ENCODE measurements at places on chromosomes 5 and 9.

DNA sequence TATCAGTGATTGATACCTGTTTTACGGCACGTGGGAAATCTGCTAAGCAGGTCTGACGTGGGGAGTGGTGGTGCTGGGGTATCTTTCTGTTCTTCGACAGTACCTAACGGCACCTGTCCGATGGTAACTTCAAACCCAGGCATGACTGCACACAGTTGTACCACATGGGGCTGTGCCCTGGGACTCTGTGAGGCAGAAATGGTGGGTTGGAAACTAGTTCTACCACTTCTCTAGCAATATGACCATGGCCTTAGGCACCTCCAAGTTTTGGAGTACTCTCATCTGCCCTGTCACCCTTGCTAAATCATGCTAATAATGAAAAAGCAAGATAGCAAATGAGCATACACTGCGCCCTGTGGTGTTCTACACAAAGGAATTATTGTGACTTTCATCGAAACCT, 30.9 kb downstream of the EPB41L4B start:
- DNase-seq = no peak

DNA sequence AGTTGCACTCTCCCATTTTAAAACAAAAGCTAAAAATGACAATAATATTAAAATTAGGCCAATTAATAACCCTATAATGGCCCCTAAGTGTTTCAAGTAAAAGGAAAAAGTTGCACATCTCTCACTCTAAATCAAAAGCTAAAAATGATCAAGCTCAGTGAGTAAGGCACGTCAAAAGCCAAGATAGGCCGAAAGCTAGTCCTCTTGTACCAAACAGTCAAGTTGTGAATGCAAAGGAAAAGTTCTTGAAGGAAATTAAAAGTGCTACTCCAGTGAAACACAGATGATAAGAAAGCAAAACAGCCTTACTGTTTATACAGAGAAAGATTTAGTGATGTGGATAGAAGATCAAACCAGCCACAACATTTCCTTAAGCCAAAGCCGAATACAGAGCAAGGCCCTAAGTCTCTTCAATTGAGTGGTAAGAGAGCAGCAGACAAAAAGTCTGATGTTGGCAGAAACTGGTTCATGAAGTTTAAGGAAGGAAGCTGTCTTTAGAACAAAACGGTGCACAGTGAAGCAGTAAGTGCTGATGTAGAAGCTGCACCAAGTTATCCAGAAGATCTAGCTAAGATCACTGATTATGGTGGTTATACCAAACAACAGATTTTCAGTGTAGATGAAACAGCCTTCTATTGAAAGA, 144.1 kb upstream of the ACOT12 start:
- no peak for DNase-seq

DNA sequence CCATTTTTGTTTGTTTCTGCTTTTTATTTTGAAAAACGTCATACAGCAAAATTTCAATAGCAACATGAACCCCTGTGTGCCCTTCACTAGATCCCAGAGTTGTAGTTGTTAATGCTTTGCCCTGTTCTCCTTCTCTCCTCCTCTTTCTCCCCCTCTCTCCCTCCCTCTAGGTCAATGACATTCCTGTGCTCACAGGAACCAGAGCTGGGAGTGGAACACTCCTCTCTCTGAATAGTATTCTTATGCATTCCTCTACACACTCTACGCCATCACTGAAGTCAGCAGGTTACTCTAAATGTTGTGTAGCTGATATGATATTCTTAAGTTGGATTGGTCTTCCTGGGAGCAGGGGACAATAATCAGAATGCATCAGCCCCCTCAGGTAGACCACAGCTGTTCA, 243.4 kb downstream of the SYK start:
- no peak for DNase-seq

- no peak for DNase-seq
Observed at GRCh38 chr9:81517954-81518353, 171.4 kb downstream of the TLE1 start.

DNA sequence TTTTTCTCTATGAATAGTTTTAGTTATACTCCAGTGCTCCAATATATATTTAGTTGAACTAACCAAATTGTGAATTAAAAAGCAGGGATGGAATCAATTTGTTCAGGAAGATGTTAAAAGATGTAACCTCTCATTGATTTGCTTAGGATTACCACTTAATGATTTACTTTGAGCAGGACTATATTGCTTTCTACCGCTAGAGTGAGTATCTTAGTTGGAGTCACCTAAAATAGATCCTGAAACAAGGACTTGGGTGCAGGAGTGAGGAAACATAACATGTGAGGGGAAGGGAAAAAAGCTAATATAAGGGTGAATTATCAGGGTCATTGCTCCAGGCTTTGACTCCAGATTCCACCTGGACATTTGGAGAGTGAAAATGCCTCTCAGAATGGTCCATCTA, 2277.4 kb upstream of the C9orf72 start:
- no peak for DNase-seq

- DNase-seq = no peak
Observed at GRCh38 chr9:77125665-77126064, 51.7 kb upstream of the VPS13A start.

DNA sequence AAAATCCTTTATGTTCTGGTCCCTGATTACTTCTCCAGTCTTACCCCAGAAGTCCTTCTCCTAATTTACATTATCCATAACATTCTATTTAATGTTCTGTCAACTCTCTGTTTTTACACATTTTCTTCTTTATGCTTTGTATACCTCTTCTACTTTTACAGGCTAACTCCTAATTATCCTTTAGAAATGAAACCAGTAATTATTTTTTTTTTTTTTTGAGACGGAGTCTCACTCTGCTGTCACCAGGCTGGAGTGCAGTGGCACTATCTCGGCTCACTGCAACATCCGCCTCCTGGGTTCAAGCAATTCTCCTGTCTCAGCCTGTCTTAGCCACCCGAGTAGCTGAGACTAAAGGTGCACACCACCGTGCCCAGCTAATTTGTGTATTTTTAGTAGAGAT, 9.0 kb downstream of the CENPK start:
- no peak for DNase-seq

DNA sequence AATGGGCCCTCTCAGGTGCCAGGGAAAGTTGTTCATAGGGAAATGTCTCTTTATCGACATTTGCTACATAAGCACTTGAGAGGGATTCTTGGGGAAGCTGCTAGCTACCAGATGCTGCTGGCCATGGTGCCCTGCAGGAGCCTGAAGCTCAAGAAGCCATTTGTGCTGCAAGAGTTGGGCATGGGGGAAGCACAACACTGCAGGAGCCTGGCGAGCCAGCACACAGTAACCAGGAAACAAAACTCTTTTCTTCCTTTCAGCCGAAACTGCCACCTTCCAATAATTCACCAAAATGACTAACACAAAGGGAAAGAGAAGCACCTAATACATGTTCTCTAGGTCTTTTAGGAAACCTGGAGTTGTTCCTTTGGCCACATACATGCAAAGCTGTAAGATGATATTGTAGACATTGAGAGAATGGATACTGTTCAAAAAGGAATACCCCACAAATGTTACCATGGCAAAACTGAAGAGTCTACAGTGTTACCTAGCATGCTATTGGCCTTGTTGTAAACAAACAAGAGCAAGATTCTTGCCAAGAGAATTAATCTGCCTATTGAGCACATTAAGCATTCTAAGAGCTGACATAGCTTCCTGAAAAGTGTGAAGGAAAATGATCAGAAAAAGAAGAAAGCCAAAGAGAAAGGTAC, 26.1 kb upstream of the LARP1 start:
- no peak for DNase-seq

DNA sequence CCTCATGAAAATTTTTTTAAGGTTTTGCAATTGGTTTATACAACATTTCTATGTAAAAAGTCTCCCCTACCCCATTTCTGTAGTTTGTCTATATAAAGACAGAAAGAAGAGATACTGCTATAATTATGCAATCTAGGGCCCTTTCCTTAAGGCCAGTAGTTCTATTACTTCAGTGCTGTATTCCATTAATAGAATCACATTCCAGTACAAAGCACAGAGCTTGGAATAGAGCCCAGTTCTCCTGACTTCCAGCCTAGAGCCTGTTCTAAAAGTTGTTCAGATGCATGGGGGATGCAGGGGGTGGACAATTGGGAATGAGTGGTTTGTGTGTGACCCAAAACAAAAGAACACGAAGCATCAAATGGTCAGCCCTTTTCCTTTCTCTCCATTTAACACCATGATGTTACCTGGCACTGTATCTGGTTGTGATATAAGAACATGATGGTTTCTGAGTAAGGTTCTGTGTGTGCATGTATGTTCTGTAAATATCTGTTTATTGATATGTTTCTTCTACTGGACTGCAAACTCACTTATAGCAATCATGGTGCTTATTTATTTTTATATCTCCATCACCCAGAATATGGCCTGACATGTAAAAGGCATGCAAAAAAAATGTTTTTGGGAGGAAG, 8.2 kb upstream of the GRAMD2B start:
- peak; percentile 62 for DNase-seq

DNA sequence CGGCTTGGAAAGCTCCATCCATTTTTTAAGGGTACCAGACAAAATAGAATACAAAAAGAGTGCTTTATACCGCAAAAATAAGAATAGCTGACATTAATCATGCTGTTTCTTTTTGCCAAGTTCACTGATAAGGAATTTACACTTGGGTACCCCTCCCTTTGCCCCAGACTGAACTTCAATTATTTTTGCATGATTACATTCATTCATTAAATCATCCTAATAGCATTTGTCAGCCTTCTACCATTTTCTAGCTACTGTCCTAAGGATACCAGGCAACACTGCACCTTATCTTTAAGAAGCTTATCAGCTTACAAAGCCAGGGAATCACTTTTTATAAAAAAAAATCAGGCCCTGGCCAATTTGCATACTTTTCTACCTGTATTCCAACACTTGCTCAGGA, 48.4 kb downstream of the YIPF5 start:
- DNase-seq = no peak

DNA sequence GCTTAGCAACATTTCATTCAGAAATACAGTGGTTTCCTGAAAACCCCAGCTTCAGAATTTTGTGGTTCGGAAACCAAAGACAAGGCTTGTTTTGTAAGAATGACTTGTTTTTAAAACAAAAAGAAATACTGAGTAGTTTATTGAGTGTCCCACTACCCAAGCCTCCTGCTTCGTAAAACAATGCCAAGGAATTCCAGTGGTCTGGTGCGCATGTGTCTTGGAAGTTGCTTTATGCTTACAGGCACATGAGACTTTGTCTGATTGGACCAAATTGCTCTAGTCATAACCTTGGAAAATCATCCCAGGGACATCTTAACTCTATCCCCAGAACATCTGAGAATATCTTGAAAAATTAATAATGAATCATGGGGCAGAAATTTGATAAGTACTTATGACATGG, 77.1 kb upstream of the FST start:
- no peak for DNase-seq

DNA sequence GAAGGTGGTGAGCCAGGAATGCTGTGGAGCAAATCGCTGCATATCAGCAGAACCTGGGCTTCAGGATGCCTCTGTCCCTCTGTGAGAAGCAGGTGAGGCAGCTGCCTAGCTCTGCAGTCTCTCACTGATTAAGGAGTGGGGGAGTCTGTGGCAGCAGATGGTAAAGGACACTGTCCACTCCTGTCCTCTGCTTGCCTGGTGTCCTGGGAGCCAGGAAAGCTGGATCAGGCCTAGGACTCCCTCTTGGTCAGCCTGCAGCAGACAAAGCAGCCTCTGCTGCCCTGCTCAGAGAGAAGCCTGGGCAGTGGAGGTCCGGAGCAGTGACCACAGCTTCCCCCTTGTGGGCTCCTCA, 214.7 kb downstream of the HSPA4 start:
- no peak for DNase-seq

GRCh38 chr5:165360366-165360765, 1854.9 kb downstream of the MAT2B start:
- DNase-seq = no peak

GRCh38 chr5:135222171-135222681, 176.8 kb downstream of the MACROH2A1 start:
- DNase-seq = no peak

DNA sequence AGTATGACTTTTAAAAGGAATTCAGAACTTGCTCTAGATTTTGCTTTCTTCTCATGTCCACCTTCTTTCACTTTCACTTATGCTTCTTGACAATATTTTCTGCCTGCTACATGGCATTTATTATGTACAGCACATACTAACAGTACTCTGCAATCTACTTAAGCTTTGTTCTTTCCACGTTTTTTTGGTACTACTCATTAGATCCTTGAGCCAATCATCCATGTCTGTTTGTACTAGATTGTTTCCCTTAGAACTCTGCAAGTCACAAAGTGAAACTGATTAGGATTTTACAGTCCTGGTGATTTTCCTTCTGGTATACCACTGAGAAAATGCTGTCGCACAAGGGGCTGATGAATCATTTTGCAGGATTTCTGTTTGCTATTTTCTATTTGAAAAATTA, 78.3 kb downstream of the PARP8 start:
- no peak for DNase-seq

DNA sequence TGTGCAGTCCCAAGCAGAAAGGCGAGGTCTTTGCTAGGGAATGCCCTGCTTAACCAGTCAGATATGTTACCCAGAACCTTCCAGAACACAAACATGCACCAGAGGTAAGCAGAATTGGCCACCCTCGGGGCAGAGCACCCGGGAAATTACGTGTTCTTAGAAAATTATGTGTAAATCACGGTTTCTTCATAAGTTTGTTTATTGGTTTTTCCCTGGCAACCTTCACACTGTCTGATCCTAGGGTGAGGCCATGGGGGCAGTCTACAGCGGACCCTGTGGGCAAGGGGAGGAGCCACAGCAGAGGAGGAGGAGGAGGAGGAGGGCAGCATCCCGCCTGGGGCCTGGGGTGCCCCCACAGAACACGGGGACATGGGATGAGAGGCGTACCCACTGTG, 31.4 kb downstream of the RXRA start:
- DNase-seq = no peak

DNA sequence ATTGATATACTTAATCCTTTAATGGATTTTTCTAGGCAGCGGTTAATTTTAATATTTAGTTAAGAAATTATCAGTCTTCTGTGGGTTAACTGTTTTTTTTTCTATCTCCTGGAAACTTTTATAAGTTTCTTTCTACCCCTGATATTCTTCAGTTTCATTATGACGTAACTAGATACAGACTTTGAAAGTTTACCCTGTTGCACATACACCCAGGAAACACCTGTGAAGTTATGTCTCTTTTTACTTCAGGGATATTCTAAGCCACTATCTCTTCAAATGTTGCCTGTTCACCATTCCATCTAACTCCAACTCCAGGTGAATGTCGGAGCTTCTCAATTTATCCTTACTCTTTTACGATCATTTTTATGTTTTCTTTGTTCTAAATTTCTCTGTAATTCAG, 329.0 kb downstream of the ICE1 start:
- DNase-seq = no peak

DNA sequence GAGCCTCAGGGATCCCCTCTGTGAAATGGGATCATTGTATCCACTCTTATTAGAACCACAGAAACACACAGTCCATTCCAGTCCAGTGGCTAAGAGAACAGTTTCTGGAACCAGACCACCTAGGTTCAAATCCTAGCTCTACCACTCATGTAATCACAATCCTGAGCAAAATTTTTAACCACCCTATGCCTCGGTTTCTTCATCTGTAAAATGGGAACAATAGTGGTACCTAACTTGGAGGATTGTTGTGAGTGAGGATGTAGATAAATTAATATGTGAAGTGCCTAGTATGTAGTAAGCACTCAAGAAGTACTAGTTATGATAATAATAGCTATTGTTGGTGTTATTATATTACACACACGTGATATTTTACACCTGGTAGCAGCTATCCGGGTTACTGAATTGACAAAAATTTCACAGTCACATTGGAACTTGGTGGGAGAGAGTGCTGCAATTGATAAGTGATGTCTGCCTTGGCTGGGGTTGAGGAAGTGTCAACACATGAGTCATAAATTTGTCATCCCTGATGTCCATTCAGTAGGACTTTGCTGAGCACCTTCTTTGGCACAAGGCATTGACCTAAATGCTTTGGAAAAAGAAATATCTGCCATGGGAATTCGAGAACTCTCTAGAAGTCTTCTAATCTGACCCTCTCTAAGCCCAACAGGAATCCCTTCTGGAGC, 68.4 kb downstream of the COL27A1 start:
- no peak for DNase-seq

Data from muscle of arm (tissue), 14 donors.